ENCODE measurements at places on chromosomes 1 and 21.

GRCh38 chr1:154091706-154092105, 63.2 kb downstream of the NUP210L start:
- DNase-seq: no peak

GRCh38 chr1:204660509-204660908, 25.0 kb downstream of the LRRN2 start:
- no peak for DNase-seq

DNA sequence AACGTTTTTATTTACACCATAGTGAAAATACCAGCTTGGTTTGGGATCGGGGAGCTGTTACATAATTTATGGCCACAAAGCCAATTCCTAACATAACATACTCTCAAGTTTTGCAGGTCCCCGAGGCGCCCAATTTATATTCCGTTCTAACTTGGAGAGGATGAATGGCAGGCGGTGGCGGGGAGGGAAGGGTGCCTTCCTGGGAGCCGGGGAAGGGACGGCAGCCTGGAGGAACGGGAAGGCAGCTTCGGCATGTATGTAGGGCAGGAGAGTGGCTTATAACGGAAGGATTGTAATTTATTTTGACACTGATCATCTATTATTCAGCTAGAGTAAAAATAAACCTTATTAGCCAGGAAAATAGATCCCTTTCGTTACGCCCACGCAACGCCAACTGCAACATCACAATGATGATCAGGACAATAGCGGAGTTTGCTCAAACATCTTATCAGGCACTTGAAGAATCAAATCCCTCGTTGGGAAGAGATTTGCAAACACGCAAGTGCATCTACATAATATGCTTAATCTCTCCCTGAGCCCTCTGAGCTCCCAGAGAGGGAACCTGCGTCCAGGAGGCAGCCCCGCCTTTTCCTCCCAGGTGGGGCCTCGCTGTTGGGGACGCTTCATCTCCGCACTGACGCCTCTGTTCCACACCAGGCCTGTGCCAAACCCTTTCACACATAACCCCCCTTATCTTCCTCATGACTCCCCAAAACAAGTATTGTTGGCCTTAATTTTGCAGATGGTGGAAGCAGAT, 93.7 kb upstream of the C1orf174 start:
- no peak for DNase-seq

DNA sequence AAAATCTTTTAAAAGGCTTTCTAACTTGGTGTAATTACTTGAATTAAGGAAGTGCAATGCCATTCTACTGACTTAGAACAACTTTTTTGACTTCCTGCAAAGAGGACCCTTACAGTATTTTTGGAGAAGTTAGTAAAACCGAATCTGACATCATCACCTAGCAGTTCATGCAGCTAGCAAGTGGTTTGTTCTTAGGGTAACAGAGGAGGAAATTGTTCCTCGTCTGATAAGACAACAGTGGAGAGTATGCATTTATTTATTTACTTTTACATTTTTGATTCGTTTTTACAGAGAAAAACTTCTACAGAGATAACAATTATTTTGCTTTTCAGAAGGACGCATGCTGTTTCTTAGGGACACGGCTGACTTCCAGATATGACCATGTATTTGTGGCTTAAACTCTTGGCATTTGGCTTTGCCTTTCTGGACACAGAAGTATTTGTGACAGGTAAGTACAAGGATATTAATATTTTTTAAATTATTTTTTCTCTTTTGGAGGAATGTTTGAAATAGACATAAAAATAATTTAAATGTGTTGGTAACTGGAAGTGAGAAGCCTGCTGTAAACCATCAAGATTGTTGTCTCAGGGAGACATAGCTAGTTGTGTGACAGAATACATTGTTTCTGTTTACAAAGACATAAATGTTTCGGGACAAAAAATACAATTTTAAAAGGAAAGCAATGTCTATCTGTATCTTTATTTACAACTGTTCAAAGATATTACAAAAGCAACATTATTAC, at the start of gene PTPRC:
PTPRC (plus strand) TSS at position 147 of the 742 bp plus-strand sequence; CDS start at position 376, 229 bp downstream.
- DNase-seq: no peak

DNA sequence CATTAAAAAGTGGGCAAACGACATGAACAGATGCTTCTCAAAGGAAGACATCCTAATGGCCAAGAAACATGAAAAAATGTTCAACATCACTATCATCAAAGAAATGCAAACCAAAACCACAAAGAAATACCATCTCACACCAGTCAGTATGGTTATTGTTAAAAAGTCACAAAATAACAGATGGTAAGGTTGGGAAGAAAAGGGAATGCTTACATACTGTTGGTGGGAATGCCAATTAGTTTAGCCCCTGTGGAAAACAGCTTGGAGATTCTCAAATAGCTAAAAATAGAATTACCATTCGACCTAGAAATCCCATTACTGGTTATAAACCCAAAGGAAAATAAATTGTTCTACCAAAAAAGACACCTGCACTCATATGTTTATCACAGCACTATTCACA, 369.4 kb downstream of the KCNH1 start:
- no peak for DNase-seq

DNA sequence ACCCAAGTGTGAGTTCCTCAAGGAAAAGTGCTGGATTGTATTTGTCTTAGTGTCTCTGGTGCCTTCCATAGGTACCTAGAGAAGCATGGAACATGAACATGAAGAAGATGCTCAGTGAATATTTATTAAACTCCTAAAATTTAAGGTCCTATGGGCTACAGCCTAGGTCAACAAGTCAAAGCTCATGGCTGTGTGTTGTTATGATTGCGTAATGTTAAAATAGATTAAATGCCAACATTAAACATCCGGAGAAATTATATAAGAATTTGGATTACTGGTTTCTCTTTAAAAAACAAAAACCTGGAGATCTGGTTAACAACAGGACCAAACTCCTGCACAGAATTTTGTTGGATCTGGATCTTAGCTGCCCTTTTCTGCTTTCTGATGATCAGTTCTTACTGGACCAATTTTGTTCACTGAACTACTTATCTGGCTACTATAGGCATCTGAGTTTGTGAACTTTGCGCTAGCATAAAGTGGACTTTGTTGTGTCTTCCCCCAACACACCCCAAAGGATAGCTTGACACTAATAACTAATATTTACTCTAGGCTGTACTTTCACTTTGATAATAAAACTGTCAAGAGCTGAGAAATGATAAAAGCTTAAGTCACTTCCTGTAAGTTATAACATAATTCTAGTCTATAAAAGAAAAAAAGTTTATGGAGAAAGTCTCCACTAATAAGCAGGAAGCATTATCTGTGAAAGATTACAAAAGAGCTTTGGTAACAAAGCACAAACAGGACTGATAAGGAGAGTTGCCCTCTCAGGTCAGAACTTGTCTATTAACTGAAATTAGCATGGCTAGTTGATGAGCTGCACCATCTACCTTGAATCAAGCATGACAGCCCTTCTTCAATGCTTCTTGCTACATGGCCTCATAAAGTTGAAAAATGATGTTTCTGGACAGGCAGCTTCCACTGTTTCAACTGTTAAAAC, 20.7 kb downstream of the F5 start:
- no peak for DNase-seq

DNA sequence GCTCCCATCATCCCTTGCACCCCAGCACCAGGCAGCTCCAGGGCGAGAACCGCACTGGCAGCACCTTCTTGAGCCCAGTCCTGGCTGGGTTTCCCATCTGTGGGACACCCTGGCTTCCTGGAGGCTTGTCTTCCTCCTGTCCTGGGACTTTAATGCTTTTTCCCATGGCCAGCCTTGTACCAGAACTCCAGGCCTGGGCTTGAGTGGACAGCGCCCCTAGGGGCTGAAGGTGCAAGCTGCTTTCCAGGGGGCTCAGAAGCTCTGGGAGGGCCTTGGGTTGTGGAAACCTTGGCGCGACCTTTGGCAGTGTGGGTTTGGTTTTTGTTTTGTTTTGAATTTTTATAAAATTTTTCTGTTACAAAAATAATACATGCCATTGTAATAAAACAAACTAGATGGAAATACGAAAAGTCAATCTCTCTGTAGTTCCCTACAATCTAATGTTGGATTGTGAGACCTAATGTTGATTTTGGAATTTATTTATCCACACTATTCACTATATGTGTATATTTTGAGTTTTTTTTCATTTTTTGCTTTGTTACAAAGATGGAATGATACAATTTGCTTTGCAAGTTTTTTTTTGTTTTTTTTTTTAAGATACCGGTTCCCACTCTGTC, 33.8 kb upstream of the RPL11 start:
- DNase-seq: no peak

DNA sequence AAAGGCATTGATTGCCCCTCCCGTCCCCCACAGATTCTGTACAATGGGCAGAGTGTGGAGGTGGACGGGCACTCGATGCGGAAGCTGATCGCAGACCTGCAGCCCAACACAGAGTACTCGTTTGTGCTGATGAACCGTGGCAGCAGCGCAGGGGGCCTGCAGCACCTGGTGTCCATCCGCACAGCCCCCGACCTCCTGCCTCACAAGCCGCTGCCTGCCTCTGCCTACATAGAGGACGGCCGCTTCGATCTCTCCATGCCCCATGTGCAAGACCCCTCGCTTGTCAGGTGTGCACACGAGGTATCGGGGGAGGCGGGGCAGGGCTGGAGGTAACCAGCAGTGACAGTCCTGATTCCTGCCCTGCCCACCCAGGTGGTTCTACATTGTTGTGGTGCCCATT, 44.8 kb upstream of the KDM4A start:
- DNase-seq: no peak

- no peak for DNase-seq
These were observed 2.5 kb downstream of the SLC26A9 start for GRCh38 chr1:205940710-205941109.

DNA sequence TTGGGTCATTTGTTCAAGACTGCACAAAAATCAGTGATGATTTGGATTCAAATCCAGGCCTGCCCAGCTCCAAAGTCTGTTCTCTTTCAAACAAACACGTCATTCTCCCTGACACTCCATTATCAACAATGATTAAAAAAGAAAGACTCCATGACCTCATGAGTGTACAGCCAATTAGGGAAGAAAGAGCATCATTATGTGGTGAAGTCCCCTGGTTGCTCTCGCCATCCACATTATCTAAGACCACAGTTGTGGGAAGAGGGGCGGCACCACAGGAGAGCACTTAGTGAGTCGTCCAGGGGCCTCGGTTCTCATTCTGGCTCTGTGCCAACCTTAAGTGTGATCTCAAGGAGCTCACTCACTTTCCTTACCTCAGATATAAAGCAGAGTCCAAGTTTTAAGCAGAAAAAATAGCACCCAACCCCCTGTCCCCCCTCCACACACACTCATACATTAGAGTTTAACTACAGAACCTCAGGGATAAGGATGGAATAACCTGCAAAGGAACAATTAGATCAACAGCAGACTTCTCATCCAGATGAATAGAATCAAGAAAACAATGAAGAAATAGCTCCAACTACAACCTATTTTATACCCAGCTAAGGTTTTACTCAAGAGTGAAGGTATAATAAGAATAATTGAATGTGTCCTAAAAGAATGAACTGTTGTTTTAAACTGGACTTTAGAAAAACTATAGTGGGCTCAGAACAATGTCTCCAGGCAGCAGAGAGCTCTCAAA, 47.8 kb downstream of the COL6A1 start:
- DNase-seq: no peak

DNA sequence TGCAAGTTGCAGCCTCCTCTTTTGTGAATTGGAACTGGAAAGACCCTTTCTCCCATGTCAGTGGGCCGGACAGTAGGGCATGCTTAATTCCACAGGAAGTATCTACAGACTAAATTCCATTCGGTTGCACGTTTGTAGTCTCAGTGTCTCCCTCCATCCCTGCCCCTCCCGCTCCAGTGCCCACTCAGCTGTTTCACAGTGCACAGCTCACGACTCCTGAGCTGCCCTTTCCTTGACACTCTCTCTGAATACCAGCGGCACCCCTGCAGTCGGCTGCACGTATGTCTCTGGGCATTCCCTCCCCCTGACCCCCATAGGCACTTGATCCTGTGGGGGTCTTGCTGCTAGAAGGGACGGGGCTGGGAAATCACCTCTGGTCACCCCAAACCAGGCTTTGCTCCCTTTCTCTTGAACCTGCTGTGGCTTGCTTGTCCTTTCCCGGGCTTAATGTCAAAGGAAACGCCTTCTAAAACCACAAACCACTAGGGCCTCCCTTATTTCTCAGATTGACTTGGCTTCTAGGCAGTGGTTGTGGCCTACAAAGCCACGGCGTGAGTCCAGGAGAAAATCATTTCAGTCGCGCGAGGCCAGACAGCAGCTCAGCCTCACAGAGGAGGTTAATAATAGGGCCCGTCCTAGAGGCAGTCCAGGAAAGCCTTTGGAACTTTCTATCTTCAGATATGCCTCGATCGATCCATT, 365.3 kb upstream of the PROX1 start:
- no peak for DNase-seq

GRCh38 chr1:24683713-24684162, 40.6 kb downstream of the SRRM1 start:
- DNase-seq: no peak

DNA sequence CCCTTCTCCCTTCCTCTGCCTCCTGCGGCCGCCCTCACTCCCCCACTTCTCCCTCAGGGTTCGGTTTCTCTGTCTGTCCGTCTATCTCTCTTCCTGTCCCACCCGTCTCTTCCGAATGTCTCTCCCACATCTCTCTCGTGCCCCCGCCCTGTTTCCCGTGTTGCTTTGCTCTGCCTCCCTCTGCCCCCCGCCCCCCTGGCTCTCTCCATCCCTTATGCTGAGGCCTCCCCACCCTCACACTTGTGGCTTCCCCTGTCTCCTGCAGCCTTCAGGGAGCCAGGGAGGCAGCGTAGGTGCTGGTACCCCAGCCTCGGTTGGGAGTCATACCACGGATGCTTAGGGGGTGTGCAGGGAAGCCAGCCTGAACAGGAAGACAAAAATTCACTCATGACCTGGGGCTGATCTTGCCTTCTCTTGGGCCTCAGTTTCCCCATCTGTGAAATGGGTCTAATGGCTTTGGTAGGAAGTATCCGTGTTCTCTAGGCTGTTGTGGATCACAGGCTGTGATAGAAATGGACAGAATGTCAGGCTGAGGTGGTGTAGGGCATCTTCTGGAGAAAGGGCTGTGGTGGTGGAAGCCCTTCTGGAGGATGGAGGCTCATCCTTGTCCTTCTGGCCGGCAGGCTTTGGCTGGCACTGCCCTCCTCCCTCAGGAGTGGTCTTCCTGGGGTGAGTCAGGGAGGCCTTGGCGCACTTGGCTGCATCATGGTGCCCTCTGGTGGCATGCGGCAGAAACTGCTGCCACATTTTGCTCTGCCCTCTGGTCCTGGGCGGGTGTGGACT, 55.5 kb downstream of the FOXO6 start:
- peak; percentile 21 for DNase-seq

- no peak for DNase-seq
These were observed 18.6 kb upstream of the TSPEAR start for GRCh38 chr21:44730028-44730395.

DNA sequence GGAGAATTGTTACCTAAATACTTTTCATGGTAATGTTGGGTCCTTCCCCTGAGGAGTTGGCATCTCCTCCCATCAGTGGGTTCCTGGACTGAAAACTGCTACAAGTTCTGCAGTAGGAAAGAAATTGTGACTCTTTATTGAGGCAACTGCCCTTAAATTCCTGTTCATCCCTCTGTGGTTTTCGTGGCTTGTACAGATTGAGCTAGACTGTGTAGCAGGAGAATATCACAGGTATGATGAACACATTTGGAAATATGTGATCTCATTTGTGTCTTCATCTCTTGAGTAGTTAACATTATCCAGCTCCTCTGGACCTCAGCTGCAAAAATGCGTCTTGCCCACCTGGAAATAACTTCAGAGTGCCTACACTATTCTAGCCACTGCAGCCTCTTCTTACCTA, 390.6 kb downstream of the PTPRC start:
- no peak for DNase-seq

- DNase-seq: no peak
These were observed 57.1 kb upstream of the DYNLT5 start for GRCh38 chr1:66695116-66695515.

- DNase-seq: peak; percentile 26
These were observed 6.1 kb downstream of the STRIP1 start for GRCh38 chr1:110040548-110040947.
